Urinary bladder (tissue), 4 donors: ENCODE measurements at places on chromosomes 5 and 9. TPM values are rescaled to one million over a fixed set of nuclear protein-coding genes. Genes with fewer than 3 reads are reported as not detected.

DNA sequence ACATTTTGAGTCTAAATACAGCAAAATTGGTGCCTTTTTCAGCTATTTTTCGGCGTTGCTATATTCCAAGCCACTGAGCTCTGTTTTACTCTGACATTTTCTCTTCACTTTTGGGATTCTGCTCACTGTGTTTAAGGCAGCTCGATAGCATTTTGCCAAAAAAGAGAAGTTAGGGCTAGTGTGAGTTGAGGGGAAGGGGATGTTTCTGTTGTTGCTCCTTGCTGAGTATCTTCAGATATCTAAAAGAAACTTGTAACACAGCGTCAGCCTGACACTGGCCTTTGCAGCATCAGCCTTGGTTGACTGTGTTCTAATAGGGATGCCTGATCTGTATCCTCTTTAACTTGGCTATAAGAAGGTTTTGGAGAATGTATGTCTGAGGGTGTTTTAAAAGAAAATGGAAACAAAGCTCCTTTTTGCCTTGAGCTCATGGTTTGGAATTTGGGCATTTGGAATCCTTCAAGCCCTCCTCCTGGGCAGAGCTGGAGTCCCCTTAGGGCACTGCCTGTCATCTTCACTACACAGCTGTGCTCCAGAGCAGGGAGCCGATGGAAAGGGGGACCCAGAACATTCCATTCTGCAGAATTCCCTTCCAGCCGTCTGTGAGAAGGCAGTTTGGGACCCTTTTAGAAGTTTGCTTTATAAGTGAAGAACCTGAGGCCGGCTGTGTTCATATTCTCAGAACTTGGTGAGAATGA is 63.0 kb downstream of the EXOSC2 start:
- no peak for DNase-seq

Gene INSYN2B
- 0.05 TPM for polyA plus RNA-seq

DNA sequence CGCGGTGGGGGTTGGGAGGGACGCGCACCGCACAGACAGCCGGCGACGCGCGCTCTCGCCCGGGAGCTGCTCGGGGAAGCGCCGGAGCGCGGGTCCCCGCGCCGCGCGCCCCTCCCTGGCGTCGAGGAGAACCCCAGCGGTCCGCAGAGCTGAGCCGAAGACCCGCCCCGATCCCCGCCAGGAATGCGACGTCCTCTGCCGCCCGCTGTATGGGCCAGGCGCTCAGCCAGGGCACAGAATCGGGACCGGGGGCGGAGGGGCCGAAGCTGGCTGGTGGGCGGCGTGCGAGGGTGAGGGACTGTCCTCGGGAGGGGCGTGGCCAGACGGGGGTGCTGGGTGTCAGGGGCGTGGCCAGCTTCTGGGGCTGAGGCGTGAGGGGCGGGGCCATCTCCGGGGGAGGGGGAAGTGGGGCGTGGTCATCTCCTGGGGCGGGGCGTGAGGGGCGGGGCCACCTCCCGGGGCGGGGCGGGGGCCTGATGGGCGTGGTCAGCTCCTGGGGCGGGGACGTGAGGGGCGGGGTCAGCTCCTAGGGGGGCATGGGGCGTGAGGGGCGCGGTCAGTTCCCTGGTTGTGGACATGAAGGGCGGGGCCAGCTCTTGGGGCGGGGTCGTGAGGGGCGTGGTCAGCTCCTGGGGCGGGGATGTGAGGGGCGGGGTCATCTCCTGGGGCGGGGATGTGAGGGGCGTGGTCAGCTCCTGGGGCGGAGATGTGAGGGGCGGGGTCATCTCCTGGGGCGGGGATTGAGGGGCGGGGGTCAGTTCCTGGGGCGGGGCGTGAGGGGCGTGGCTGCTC is 965 bp downstream of the PTGDS start:
- no peak for DNase-seq

- DNase-seq = no peak
Observed at GRCh38 chr5:177434437-177434836, 8.0 kb downstream of the GRK6 start.

- DNase-seq = no peak
Observed at GRCh38 chr9:97628668-97629067, 4.5 kb downstream of the TSTD2 start.

DNA sequence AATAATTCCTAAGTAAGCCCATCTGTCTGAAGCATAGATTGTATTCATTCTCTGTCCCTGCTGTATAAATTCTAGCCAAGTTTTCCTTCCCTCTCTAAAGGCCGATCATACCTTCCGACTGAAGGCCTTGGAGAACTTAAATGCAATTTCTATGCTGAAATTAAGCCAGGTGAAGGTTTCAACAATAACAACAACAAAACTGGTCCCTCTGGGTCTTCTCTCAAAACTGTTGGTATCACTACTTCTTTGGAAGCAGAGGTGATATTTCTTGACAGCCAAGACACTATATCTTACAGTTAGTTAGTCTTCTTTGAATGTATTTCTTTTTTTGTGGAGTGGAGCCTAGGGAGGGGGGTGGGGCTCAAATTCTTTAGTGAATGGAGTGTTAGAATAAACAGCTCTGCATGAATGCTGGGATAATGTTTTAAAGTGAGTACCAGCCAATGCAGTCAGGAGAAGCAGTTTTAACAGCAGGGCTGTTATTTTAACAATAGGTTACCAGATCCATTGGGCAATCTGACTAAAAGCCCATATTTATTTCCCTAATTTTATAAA is 508.9 kb downstream of the EBF1 start:
- DNase-seq = no peak

Gene PCDHB13
- polyA plus RNA-seq = 2.5 TPM

DNA sequence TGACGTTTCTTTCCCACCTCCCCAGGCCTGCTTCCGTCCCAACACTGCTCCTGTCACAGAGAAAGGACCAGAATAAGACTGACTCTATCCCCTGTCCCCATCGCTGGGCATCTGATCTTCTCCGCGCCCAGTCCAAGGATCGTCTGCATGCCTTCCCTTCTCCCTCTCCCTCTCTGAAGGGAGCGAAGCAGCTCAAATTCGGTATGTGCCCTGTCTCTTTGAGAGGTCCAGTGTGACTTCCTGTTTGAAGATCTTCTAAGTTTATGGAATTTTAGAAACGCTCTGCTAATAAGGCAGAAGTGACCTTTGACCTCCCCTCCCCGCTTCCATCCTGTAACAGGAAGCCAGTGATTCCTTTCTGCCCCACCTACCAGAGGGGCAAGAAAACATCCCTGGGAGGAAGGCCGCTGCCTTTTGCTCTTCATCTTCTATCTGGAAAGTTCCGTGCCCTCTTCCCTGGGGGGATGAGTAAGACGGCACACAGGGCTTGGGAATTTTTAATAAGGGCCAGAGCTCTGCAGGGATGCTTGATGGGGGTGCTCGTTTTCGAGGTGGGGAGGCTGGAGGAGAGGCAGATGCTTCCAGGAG is 40.7 kb upstream of the RNU6ATAC start:
- DNase-seq = no peak

Gene CAMK2A
- 2.6 TPM for polyA plus RNA-seq

DNA sequence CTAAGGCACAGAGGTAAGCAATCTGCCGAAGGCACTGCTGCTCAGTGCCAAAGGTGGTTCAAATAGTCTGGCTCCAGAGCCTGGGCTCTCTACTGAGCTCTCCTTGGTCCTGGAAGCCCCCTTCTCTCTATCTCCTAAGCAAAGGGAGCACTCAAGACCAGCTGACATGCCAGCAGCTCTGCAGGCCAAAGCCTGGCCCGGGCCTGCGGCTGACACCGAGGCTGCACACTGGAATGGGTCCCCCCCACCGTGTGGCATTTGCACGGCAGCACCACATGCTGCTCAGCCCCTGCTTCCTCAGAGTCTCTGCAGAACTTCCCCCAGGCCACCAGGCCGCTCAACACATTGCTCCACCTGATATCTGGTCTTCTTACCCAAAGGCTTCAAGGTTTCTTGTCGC is 57.8 kb upstream of the GOLPH3 start:
- no peak for DNase-seq

- no peak for DNase-seq
Observed at GRCh38 chr5:114237766-114238165, 124.1 kb upstream of the KCNN2 start.

DNA sequence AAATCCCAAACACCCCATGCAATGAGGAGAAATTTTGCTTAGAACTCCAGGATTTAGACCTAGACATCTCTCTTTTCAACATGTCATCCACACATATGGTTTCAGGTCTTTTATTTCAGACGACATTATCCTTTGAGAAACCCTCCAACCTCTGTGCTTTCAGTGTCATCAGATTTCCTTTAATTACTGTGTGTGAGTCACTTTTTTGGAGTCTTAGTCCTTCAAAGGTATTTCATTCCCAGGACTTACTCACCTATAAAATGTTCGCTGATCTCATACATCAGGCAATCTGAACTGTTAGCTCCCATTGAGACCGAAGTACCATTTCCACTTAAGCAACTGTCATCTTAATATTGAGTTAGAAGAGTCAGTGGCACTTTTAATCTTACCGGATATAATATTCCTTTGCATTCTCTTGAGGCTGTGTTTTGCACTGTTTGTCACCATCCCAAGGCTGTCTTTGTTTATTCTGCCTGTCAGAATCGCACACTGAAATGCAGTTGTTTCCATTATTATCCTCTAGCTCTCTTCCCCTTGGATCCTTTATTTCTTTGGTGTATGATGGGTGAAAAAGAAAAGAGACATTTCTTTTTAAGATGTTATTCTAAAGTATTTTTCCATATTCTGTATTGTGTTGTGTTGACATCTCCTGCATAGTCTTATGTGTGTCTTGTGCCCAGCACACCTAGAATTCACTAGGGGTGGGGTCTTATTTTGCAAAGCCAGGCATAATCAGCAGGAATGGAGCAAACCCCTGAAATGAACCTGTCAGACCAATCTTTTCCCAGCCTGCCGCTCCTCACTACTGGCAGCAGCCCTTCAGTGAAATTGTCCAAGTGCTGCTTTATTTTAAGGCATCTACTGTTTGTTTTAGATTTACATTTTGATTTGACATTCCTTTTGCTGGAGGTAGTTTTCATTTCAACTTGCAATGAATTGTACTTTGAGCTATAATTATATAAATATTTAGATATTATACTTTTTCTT is 155.4 kb downstream of the PAM start:
- DNase-seq = no peak

DNA sequence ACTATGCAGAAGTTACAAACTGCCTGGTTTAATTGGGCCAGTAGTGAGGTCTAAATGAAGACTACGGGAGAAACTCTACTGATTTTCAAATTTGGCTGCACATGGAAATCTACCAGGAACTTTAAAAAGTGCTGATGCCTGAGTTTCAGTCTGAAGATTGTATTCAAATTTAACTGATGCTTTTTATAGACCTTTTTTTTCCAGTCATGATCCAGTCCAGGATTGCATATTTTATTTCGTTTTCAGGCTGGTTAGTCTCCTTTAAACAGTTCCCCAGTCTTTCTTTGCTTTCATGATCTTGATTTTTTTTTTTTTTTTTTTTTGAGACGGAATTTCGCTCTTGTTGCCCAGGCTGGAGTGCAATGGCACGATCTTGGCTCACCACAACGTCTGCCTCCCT is 23.7 kb upstream of the SPZ1 start:
- DNase-seq = no peak

DNA sequence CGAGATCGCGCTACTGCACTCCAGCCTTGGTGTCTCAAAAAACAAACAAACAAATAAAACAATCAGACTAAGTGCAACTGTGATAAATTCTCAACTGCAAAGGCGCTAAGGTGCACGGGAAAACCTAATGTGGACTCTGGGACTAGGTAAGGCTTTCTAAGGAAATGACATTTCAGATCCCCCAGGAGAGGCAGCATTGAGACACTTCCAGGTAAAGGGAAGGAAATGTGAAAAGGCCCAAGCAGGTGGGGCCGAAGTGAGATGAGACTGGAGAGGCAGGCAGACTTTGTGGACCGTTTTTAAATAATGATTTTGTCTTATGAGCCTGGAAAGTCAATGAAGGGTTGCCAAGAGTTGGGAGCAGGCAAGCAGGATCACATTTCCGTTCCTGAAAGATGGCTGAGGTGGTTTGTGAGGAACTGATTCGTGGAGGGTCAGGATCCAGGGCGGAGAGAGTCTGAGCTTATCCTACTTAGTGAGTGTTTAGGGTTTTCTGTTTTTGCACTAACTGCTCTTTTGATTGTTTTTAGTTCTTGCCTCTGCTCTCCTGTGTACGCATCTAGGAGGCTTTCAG is 2.0 kb upstream of the APBA1 start:
- DNase-seq = no peak

Gene ZNF454
- 1.7 TPM for polyA plus RNA-seq
